ENCODE measurements at places on chromosomes 2 and 18.

DNA sequence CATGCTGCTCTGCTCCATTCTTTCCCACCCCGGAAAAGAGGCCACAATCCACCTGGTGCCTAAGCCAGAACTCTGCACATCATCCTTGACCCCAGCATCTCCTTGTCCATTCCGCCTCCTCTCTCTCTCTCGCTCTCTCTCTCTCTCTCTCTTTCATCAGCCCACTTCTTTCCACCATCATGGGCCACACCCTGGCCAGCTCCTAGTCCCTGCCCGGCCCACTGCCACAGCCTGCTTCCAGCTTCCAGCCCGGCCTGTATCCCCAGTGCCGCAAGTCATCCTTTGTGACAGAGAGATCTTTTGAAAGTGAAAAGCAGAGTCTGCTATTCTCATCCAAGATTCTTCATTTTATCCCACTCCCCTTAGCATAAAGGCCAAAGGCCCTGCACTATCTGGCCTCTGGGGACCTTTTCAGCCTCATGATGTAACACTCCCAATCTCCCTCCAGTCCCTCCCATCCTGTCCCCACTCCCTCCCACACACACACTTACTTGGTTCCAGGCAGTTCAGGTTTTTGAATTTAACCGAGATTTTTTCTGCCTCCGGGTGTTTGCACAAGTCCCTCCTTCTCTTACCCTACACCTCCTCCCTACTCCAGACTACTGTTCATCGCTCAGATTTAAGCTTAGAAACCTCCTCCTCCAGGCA, 214.0 kb downstream of the EN1 start:
- DNase-seq = no peak

GRCh38 chr2:56209701-56210100, 25.9 kb downstream of the CCDC85A start:
- DNase-seq = no peak

GRCh38 chr2:15980605-15981098, 40.3 kb downstream of the MYCN start:
- DNase-seq = no peak

GRCh38 chr2:143885461-143885860, 634.5 kb downstream of the ZEB2 start:
- no peak for DNase-seq

DNA sequence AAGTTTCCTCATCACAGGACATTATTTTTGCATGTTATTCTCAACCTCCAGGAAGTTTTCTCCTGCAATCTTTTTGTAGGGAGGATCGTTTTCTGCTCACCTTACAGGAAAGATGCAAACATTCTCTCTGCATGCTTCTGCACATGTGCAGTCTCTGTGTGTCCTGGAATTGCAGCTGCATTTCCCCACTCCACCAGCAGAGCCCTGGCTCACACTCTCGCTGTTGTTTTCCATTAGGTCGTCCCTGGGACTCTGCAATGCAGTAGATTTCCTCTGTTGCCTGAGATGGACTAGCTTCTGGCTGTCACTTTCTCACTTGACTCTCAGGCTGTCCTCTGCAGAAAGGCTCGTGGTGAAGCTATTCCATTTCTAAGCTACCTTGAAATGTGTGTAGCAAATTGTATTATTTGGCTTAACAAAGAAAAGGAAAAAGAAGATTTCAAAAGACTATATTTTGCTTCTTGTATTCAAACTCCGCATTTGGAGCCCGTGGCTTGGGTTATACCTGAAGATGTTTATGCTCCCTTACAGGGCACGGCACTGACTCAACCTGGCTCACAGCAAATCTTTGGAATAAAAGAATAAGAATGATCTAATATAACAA, 346.7 kb downstream of the RAD51AP2 start:
- DNase-seq = no peak

DNA sequence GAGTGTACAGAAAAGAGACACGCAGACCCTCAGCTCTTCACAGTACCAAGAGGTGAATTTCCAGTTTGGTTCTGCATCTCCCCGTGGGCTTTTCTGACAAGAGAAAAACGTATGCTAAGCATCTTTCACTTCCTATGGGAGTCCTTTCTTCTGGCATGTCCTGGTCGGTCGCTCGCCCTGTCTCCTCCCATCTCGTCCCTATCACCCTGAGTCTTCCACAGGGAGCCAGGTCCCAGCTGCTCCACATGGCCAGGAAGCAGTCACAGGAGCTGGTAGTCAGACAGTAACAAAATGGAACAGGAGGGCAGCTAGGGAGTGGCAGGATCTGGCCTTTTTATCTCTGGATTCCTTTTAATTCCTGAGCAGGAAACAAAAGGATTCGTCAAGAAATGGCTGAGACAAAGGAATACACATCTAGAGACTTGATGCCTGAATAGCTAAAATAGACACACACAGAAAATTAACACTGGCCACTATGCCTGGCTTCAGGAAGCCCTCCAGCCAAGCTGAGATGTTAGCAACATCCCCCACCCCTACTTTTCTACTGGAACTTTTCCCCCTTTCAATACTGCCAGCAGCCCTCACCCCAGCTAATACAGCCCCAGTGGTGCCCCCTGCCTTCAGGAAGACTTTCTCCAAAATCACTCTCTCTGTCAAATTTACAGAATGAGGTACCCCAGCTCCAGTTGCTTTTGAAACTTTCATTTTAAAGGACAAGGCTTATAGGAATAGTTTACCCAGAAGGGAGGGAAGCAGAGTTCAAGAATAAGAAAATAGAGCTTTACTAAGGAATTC, 136.1 kb downstream of the DNER start:
- no peak for DNase-seq

DNA sequence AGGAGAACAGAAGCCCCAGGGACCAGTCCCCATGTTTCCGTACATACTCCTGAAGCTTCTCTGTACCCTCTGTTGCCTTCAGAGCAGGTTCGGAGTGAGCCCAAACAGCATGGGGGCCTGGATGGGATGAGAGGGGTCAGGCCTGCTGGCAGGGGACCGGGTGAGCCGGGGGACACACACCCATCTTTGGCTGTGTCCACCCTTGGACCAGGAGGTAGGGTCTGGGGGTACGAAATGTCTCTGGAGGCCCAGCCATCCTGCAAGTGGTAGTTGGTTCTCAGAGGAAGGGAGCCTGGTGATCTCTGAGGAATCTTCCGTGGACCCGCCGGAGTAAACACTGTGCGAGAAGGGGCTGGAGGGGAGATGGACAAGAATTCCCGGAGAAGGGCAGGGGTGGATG, 15.3 kb downstream of the FBLN7 start:
- no peak for DNase-seq

GRCh38 chr2:12490641-12491040, 226.1 kb upstream of the TRIB2 start:
- DNase-seq = no peak

DNA sequence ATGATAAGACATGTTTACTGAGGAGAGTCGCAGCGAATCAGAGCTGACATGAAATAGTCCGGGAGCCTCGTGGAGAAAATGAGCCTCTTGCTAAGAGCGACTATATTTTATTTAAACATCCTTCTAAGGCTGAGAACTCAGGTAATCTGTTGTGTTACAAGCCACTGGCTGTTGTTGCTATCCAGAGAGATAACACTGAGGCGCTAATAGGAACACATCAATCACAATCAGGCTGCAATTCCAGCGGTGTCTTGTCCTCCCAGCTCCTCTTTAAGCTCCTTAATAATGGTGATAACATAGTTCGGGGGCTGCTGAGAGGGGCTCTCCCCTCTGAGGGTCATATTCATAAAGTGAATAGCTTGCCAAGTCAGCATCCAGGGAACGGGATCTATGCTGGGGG, 95.1 kb downstream of the INSIG2 start:
- no peak for DNase-seq

GRCh38 chr18:12686100-12686499, 16.4 kb downstream of the CEP76 start:
- DNase-seq = no peak

GRCh38 chr2:10036095-10036884, 7.1 kb upstream of the KLF11 start:
- peak; percentile 28 for DNase-seq

Measured in stimulated activated CD4-positive, alpha-beta T cell treated with anti-CD3 and anti-CD28 coated beads, TNF-alpha, amount 100 ng/mL, for 24 hours (primary cell).